ENCODE measurements at places on chromosomes 16 and 17. TPM values are rescaled to one million over a fixed set of nuclear protein-coding genes. Genes with fewer than 3 reads are reported as not detected.

The TBC1D3E gene
- not detected for total RNA-seq

The KIF2B gene
- total RNA-seq: not detected

The CLDN9 gene
- not detected for total RNA-seq

The CRYBA1 gene
- not detected for total RNA-seq

The ABCA3 gene
- total RNA-seq: 2.9 TPM

The METTL2A gene
- 11.3 TPM for total RNA-seq

The TBX6 gene
- total RNA-seq: not detected

The KRTAP9-4 gene
- not detected for total RNA-seq

The FNDC8 gene
- not detected for total RNA-seq

The RBFOX1 gene
- total RNA-seq: not detected

The GABARAPL2 gene
- 51.8 TPM for total RNA-seq

The PRKCA gene
- 16.1 TPM for total RNA-seq

The MT1E gene
- total RNA-seq: 78.9 TPM

The ANKFN1 gene
- not detected for total RNA-seq

The BCL6B gene
- total RNA-seq: 0.90 TPM

The ZNF750 gene
- not detected for total RNA-seq

The CD300H gene
- total RNA-seq: not detected

The TRIM37 gene
- 37.7 TPM for total RNA-seq

The OTOP3 gene
- total RNA-seq: not detected

The ASGR2 gene
- not detected for total RNA-seq

The TPSD1 gene
- not detected for total RNA-seq

The SOX8 gene
- 5.4 TPM for total RNA-seq

The CDK5R1 gene
- total RNA-seq: 1.5 TPM

The NETO2 gene
- 6.6 TPM for total RNA-seq

The ENPP7 gene
- total RNA-seq: not detected

The HS3ST4 gene
- total RNA-seq: not detected

The USP10 gene
- 33.6 TPM for total RNA-seq

The PERCC1 gene
- not detected for total RNA-seq

The KRT39 gene
- total RNA-seq: not detected

The HOXB1 gene
- not detected for total RNA-seq

The TK2 gene
- 45.0 TPM for total RNA-seq

The KRT37 gene
- not detected for total RNA-seq

The DRC3 gene
- total RNA-seq: 0.65 TPM

The OTOA gene
- not detected for total RNA-seq

The KRTAP4-4 gene
- total RNA-seq: not detected

The FAM20A gene
- 2.2 TPM for total RNA-seq

The IGF2BP1 gene
- 0.32 TPM for total RNA-seq

The NXPH3 gene
- 0.16 TPM for total RNA-seq

Data from cardiac atrium fibroblast (primary cell).